Adrenal gland (tissue), 19 donors: ENCODE measurements at places on chromosomes 5 and 9. TPM values are rescaled to one million over a fixed set of nuclear protein-coding genes. Genes with fewer than 3 reads are reported as not detected.

The SOWAHA gene
- 0.16 TPM for total RNA-seq

The SLC9A3 gene
- total RNA-seq, result 2.5 TPM

DNA sequence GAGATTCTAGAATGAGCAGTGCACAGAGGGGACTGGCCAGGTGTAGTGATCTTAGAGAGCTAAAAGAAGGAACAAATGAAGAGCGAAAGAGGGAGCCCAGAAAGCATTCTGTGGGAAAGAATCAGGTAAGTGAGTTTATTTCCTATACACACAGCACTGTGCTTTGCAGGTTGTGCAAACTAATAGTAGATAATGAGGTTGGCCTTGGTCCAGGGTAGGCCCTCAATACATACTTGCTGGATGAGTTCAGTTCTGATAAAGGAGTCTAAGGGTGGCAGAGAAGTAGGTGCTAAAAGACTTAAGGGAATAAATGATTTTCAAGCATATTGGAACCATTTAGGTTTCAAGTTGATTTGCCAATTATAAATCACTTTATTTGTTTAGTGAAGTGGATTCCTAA, 122.0 kb downstream of the NPR3 start:
- DNase-seq, result no peak
- H3K36me3 ChIP-seq, result no peaks in the 10 kb centered on the region
- no peak overlapping the region for H3K27ac ChIP-seq
- no peak overlapping the region for H3K4me3 ChIP-seq
- H3K27me3 ChIP-seq, result no peaks in the 10 kb centered on the region

- H3K4me1 ChIP-seq, result no peaks in the 10 kb centered on the region
- H3K4me3 ChIP-seq, result no peak overlapping the region
- H3K27ac ChIP-seq, result no peak overlapping the region
- DNase-seq, result no peak
- no peaks in the 10 kb centered on the region for H3K36me3 ChIP-seq
Measured at GRCh38 chr5:36414869-36415282, 113.2 kb upstream of the RANBP3L start.

DNA sequence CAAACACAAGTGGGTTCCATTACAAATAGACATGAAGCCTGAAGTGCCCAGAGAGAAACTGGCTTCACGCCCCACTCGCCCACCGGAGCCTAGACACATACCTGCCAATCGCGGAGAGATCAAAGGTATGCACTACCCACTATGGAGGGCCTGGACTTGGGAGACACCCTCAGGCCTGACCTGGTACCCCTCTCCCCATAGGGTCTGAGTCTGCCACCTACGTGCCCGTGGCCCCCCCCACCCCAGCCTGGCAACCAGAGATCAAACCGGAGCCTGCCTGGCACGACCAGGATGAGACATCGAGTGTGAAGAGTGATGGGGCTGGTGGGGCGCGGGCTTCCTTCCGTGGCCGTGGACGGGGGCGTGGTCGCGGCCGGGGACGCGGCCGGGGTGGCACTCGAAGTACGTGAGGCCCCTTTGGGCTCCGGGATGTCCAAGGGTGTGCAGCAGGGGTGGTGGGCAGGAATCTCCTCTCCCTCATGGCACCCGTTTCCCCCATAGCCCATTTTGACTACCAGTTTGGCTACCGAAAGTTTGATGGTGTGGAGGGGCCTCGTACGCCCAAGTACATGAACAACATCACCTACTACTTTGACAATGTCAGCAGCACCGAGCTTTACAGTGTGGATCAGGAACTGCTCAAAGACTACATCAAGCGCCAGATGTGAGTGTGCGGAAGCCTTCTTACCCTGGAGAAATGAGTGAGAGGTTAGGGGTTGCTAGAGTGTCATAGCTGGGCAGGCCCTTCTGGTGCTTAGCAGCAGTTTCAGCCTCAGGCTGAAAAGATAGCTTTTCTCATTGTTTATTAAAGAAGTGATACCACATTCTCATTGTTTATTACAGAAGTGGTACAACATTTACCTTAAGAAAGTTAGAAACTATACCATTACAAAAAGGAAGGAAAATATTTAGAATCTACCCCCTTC, 38.7 kb downstream of the LARP1 start:
- no peak for DNase-seq
- no peak overlapping the region for H3K4me3 ChIP-seq
- peak overlapping the region; percentile 65 for H3K27ac ChIP-seq
- H3K4me1 ChIP-seq, result peaks cover 17% of the 10 kb centered on the region
- no peaks in the 10 kb centered on the region for H3K27me3 ChIP-seq
